ENCODE measurements at places on chromosomes 5 and 9.
A peak's percentile ranks its signal among the peaks of the same experiment; 100 is the strongest.

DNA sequence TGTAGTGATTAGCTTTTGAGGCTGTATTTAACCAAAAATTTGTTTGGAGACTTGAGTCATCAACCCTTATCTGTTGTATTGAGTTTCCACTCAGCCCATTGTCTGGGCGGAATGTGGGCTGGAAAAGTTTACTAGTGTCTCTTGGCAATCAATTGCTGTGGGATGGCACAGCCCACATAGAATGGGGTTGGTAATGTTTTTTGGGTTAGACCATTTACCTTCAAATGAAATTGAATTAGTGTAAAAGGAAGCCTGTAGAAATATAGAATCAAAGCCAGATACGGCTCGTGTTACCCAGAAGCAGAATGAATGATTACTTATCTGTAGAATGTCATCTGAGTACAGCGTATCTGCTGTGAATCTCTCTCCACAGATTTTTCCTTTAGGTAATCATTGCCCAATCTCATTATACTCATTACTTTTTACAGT lies 142.9 kb downstream of the AOPEP start:
- no peaks in the 10 kb centered on the region for H3K36me3 ChIP-seq
- H3K27ac ChIP-seq: no peak overlapping the region
- peaks cover 20% of the 10 kb centered on the region for H3K4me1 ChIP-seq
- no peak overlapping the region for H3K4me3 ChIP-seq
- no peak for DNase-seq

- no peaks in the 10 kb centered on the region for H3K4me1 ChIP-seq
- no peak for DNase-seq
- H3K36me3 ChIP-seq: no peaks in the 10 kb centered on the region
- H3K4me3 ChIP-seq: no peak overlapping the region
- no peak overlapping the region for H3K27ac ChIP-seq
- no peaks in the 10 kb centered on the region for H3K27me3 ChIP-seq
Observed at GRCh38 chr9:4962085-4962484, 23.0 kb upstream of the JAK2 start.

DNA sequence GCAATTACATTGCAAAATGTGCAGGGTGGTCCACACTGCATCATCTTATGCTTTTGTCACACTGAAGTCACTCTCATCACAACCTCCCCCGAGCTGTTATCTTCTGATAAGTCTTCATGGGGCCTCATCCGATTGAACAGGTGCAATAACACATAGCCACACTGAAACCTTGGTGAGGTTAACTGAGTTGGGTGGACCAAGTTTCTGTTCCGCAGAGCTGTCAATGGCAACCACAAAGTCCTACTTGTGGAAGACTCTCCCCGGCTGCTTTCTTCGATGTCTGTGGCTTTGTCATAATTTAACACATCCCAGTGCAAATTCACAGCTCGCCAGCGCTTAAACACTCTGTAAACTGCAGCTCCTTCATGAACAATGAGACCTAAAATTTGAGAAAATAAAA lies 112.2 kb downstream of the MARCHF11 start:
- H3K27me3 ChIP-seq: no peaks in the 10 kb centered on the region
- H3K4me3 ChIP-seq: no peak overlapping the region
- no peak for DNase-seq
- no peak overlapping the region for H3K27ac ChIP-seq
- H3K4me1 ChIP-seq: no peaks in the 10 kb centered on the region

DNA sequence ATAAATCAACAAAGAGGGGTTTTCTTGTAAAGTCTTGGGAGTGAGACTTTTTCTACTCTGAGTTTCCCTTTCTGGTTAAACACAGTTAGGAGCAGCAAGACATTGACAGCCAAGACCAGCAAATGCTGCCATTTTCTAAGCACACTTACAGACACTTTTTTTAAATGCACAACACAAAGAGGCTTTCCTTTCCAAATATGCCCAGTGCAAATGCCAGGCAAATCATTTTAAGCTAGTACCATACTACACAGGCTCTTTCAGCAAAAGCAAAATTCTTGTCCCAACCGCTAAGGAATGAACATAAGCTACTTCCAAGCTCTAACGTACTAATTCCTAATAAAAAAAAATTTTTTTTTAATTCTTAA lies 68.2 kb downstream of the DENND1A start:
- H3K4me1 ChIP-seq: peaks cover 8% of the 10 kb centered on the region
- H3K27ac ChIP-seq: no peak overlapping the region
- no peaks in the 10 kb centered on the region for H3K27me3 ChIP-seq
- no peaks in the 10 kb centered on the region for H3K36me3 ChIP-seq
- DNase-seq: no peak

DNA sequence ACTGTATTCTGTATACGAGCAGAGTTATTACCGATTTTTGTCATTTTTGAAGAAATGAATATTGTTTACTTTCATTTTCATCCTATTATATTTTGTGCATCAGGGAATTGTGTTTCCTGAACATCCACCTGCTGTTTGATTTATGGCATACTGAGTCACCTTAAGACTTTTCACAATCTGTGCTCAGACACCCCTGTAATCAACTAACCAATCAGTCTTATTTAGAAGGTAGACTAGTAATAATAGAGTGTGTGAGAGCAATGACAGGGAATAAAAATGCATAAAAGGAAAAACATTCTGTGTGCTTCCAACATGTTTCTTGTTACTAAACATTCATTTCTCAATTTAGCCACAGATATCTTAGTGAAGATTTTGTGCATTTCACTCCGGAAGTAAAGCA lies 1413.6 kb upstream of the ACO1 start:
- H3K36me3 ChIP-seq: no peaks in the 10 kb centered on the region
- no peaks in the 10 kb centered on the region for H3K4me1 ChIP-seq
- H3K4me3 ChIP-seq: no peak overlapping the region
- no peak overlapping the region for H3K27ac ChIP-seq
- no peak for DNase-seq

- peaks cover 3% of the 10 kb centered on the region for H3K4me1 ChIP-seq
- H3K27ac ChIP-seq: no peak overlapping the region
- no peak for DNase-seq
- H3K4me3 ChIP-seq: no peak overlapping the region
Observed at GRCh38 chr9:133102190-133103021, 18.6 kb downstream of the RALGDS start.

- no peaks in the 10 kb centered on the region for H3K27me3 ChIP-seq
- no peaks in the 10 kb centered on the region for H3K4me1 ChIP-seq
- DNase-seq: peak; percentile 45
- H3K27ac ChIP-seq: peak overlapping the region; percentile 67
- no peak overlapping the region for H3K4me3 ChIP-seq
Observed at GRCh38 chr9:14838701-14839100, 71.5 kb downstream of the FREM1 start.

- DNase-seq: peak; percentile 80
- no peaks in the 10 kb centered on the region for H3K27me3 ChIP-seq
- peaks cover 19% of the 10 kb centered on the region for H3K4me1 ChIP-seq
- peak overlapping the region; percentile 29 for H3K27ac ChIP-seq
- H3K4me3 ChIP-seq: no peak overlapping the region
- H3K36me3 ChIP-seq: no peaks in the 10 kb centered on the region
Observed at GRCh38 chr9:88786291-88787079, 204.8 kb upstream of the S1PR3 start.

DNA sequence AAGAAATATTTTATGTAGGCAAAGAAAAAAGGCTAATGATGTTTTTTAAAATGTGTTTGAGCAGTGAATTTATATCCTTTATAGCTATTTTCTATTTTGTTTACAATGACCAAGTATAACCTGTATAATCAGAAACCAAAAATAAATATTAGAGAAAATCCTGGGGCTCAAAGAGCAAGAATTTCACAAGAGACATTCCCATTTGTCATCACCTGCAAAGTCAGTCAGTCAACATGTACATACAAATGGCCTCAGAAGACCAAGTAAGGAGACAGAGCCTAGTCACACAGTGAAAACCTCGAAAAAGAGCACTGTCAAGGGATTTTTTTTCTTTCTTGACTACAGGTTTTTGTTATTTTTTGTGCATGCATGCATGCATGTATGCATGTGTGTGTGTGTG lies 231.4 kb downstream of the GLIS3 start:
- no peak overlapping the region for H3K27ac ChIP-seq
- no peaks in the 10 kb centered on the region for H3K36me3 ChIP-seq
- H3K4me3 ChIP-seq: no peak overlapping the region
- H3K27me3 ChIP-seq: no peaks in the 10 kb centered on the region
- DNase-seq: no peak
